ENCODE measurements at places on chromosomes 6 and 20.

DNA sequence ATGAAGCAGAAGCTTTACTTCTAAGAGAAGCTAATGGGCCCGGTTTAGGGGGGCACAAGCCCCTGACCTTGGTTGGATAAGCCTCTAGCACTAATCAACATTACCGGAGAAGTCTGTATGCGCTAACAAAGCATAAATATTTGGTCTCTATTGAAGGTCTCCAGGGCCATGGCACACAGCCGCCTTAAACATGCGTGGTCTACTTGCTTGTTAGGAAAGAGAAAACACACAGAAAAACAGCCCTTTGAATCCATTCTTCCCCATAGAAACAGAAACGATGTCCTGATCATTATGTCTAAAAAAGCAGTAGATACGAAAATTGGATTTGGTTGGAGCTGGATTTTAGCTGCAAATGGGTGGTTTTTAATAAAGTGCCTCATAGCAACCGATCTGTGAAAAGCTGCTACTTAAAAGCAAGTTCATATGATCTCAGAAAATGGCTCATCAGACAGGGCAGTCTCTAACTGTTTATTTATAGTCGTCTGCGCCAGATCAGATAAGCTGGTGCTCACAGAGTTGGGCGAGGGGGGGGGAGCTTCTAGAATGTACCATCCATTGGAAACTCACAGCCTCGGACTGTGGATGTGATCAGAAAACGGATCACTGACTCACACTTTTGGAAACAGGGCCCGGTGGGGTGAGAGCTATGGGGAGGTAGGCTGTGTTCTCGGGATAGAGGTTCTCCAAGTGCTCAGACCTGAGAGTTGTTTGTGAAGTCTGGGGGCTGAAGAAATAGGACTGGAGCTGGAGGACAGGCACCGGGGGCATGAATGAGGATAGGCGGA lies 35.3 kb upstream of the APCDD1L start:
- no peak for DNase-seq

- DNase-seq = no peak
These were observed 883 bp upstream of the CCDC28A start for GRCh38 chr6:138772596-138773176.

- no peak for DNase-seq
These were observed 28.3 kb downstream of the DUSP22 start for GRCh38 chr6:320351-321157.

- no peak for DNase-seq
These were observed 197.1 kb upstream of the PLN start for GRCh38 chr6:118350881-118351430.

DNA sequence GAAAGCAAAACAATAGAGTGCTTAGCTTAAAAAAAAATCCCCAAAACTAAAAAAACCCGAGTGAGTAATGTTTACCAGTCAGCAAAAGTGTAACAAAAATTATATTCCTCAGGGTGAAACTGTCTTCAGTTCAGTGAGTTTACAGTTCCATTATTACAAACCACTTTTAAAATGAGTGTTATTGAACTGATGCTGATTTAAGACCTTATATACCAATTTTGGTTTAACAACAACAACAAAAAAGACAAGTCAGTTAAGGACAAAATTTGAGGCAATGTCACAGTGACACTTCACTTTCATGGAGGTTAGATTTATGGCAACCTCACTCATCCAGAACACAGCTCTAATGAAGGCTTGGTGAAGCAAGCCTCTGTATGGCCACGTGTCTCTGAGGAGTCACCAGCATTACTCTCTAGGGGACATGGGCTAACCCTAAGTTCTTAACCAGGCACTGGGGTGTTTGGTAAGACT lies 630.8 kb downstream of the PHF3 start:
- no peak for DNase-seq
